ENCODE measurements at places on chromosomes 7 and 10.

DNA sequence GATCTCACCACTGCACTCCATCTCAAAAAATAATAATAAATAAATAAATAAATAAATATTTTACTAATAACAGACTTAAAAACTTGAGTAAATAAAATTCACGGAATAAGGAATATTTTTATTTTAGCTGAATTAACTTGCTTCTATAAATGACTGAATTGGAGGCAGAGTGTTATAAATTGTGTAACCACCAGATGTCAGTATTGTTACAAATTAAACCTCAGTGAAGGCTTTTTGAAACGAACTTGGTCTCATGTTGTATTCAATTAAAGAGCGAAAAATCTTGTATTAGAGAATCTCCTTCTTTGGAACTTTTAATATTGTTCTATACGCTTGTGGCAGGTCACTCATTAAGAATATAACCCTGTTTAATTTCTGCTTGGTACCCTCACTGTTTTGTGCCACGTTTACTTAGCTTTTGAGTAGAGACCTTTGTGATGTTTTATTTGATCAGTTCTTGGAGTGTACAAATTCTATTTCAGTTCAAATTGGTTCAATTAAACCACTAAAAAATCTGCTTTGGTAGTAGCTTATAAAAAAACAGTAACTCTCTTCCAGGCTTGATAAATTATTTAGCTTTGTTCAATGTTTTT, 45.6 kb upstream of the SCIN start:
- no peak for DNase-seq

DNA sequence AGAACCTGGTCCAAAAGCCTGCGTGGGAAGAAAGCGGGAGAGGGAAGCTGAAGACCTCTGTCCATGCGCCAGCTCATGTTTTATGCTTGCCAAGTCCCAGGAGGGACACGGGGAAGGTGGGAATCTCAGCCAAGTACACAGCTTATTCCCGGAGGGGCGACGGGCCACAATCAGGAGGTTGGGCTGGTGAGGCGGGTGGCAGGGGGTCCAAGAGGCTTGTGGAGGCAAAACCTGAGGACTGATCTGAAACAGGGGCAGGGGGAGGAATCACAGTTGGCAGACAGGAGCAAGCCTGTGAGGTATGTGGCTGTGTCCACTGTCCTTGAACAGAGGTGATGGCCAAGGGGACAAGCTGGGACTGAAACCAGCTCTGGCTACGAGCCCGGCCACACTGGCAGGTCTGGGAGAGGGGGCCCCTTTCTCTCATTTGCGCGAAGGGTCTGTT, 38.0 kb upstream of the LEP start:
- no peak for DNase-seq

- DNase-seq, result no peak
Measured at GRCh38 chr7:44711528-44711927, 37.1 kb upstream of the ZMIZ2 start.

DNA sequence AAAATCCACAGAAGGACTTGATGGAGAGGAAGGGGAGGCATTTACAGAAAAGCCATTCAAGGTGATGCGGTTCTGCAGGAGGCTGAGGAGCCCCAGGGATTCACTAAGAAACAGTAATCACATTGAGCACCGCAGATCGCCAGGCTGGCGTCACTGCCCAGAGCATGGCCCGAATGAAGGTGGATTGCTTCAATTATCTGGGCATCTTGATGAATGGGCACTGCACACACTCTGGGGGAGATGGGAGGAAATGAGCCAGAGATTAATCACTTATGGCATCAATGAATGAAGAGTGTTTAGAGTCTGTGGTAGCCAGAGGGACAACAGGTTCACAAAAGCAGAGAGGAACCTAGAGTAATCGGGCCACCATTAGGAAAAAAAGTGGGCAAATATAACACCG, 292.1 kb downstream of the ZEB1 start:
- DNase-seq, result no peak

Measured in ELF-1 (cell line).